NCI-H2029 treated with DMSO at 0.1 percent for 48 hours (cell line): ENCODE measurements at places on chromosomes 11 and 22.

DNA sequence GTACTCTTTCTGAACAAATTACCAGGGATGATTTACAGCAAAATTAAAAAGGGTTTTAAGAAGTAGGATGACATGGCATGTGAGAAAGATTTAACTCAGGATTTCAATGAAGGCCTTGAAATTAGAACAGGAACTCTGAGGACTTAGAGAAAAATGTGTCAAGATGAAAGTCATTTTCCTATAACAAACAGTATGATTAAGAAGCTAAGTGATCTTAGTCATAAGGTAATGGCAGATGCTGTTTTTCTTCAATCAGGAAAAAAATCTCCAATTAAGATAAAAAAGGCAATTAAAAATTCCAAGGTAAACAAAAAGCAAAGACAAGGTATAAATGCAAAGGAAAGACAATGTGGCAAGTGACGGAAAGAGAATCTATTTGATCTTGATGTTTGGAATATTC, 73.5 kb downstream of the GAB2 start:
- no peak for DNase-seq

DNA sequence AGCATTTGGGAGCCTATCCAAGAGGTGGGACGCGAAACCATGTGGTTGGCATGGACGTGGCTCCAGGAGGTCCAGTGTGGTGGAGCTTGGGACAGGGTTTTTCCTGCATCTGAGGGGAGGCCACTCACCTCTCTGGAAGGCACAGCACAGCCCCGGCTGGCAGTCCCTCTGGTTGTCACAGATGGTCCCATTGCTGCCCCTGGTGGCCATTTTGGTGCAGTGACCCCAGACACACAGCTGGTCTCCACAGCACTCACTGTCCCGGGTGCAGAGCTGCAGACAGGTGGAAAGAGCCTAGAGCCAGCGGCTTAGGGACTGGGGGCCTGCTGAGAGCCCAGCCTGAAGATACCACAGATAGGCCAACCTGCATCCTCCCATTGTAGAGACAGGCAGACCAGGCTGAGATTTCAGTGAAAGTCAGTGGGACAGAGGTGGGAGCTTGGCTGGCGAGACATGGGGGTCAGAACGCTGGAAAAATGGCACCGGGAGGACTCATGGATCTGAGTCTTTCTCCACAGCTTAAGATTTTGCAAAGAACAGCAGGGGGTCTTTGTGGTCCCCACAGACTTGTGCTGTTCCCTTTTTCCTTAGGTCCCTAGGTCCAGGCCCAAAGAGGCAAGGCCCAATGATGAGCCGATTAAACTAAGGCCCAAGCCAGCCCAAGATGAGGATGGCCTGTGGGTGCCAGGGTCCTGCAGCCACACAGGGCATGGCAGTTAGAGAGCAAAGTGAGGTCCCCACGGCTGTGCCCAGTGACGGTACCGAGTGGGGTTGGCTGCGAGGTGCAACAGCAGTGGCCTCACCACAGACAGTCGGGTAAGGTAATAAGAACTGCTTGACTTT, 41.4 kb downstream of the DKK3 start:
- DNase-seq: no peak

DNA sequence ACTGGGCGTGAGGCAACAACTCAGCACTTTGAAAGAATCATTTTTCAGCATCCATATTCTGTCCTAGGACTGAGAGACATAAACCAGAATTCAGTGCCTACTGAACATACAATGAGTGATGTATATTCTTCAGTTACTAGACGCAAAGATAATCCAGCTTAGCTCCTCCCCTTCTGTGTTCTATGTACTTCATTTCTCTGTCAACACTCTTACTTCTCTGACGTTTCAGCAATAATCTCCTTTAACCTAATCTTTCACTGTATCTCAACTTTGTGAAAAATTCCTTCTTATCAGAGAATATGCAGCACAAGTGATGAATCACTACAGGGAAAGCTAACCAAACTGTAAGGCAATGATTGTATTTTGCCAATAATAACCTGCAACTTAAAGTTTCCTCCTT, 2.5 kb upstream of the OR51B5 start:
- DNase-seq: no peak

GRCh38 chr11:117026593-117027330, 71.5 kb downstream of the SIK3 start:
- DNase-seq: no peak

- DNase-seq: no peak
These were observed 30.1 kb downstream of the ST14 start for GRCh38 chr11:130189492-130190210.

- no peak for DNase-seq
These were observed 58.2 kb downstream of the SMIM38 start for GRCh38 chr11:69213964-69214363.

DNA sequence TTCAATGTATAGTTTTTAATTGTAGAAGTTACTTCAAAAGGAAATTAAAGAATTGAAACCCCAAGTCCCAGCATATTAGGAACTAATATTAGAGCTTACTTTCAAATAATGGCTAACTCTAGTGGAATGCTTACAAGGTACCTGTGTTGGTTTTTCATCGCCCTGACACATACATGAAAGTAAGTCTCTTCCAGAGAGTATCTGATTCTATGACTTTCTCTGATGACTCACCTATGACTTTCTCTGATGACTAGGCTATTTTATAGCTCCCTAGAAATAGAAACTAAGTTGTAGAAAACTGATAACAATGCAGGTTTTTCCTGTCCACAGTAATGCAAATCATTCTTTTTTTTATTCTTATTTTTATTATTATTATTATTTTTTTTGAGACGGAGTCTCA, 33.6 kb upstream of the MMP7 start:
- no peak for DNase-seq

DNA sequence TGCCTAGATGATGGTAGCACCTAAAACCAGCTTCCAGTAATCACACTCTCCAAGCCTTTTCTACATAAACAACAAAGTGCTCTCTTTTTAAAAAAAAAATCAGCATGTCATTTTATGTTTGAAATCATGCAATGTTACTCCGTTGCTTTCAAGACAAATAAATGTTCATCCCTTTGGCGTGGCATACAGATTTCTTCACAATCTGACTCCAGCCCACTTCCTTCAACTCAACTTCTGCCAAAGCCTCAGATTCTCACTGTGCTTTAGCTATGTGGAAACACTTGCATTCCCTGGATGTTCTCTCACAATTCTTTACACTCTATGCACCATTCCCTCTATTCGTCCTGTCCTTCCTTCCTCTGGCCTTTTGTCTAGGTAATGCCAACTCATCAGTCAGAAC, 206.3 kb upstream of the BLID start:
- DNase-seq: no peak

DNA sequence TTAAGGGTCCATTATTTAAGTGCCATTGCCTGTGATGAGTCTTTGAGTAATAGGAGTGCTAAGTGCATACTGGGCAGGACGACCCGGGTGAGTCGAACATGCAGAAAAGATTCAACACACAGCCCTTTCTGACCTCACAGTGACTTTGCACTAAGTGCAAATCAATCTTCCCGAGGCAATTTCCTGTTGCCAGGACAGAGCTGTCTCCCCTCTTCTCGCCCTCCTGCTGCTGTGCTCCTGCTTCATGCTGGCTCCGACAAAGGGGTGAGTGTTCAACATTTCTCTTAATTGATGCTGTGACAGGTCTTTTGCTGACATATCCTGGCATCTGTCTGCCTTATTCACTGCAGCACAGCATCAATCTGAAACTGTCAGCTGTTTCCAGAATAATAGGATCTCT, 42.0 kb downstream of the MCHR1 start:
- DNase-seq: no peak

DNA sequence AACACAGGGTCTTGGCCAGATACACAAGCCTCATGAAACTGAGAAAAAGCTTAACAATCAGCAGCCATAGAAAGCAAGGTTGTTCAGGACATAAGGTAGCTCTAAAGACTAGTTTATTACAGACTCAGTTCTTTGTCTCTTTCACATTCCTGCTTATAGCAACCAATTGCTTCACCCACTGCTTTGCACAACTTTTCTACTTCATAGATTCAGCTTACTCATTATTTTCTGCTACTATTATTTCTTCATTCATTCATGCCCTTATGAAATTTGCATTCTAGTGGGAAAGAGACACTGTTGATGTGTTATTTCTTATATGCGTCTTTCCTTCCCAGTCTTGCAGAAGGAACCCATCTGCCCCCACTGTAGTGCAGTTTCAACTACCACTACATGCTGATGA, 4.7 kb downstream of the CCDC34 start:
- no peak for DNase-seq

- no peak for DNase-seq
These were observed 3.2 kb upstream of the PAX6 start for GRCh38 chr11:31814176-31814868.

GRCh38 chr22:42764895-42765363, 44.3 kb upstream of the A4GALT start:
- no peak for DNase-seq

GRCh38 chr22:20242393-20243175, 25.5 kb downstream of the RTN4R start:
- no peak for DNase-seq

DNA sequence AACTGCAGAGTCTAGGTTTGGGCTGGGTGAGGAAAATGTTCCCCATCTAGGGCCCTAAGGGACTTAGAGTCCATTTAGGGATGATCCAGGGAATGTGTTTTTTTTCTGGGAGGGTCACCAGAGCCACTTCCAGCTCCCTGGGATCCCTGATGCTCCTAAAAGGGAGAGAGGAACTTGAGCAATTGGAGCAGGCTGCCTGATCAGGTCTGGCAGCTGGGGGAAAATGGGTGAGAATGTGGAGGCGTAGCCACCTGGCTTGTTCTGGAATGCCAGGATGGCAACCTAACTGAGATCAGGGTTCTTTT, 1.2 kb downstream of the PGAP2 start:
- no peak for DNase-seq

- DNase-seq: no peak
These were observed 90.2 kb upstream of the ALKBH3 start for GRCh38 chr11:43790444-43790794.

DNA sequence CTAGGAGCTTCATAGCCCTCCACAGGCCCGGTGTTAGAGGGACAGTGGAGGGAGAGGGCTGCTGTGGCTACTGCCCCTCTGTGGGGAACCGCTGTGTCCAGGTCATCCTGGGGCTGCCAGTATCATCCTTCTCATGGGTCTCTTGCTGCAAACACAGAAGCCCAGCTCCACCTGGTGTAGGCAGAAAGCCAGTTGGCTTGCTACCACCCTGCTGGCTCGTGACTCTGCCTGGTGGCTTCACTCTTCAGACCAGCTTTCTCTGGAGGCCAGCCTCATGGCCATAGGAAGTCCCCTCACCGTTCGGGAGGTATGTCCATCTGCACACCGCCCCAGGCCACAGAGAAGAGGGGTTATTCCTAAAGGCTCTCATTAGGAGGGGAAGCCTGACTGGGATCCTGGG, 19.4 kb upstream of the SUSD2 start:
- peak; percentile 38 for DNase-seq

DNA sequence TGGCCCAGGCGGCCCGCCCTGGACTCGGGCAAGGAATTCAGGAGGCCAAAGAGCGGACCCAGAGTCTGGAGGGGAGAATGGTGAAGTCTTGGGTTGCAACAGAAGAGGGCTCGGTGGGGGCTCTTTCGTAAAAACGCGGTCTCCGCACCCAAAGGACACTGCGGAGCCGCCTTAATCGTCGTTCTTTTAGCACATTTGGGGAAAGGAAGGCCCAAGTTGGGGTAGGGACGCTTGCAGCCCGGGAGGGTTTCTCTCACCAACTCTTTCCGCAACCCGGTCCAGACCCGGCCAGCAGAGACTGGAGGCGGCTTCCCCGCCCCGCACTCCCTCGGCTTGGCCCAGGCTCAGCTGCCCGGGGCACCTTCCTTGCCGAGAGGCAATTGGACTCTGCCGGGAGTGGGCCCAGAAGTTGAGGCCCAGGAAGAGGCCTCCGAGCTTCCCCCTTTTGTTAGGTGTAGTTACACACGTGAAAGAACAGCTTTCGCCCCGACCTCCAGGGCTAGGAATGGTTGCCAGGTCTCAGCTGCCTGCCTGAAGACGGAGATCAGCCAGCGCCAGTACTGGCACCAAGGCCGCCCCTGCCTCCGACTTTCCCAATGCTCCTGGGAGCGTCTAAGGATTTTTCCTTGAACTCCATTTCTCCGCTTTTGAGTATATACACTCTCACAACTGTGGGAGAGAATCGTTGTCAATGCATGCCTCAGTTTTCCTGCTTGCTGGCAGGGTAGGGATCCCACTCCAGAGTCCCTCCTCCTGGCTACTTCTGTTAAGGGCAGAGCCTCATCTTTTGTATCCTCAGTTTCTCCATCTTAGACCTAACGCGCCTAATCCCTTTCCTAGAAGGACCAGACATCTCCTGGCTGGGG, 3.7 kb downstream of the ALX4 start:
- DNase-seq: no peak

GRCh38 chr22:48106715-48107259, 1344.3 kb downstream of the TBC1D22A start:
- DNase-seq: no peak

- DNase-seq: no peak
These were observed 9.9 kb upstream of the TALDO1 start for GRCh38 chr11:737366-737765.
